ENCODE measurements at places on chromosomes 1 and 21.

GRCh38 chr1:246921481-246921880 lies 10.3 kb downstream of the AHCTF1 start:
- no peak for DNase-seq

- no peak for DNase-seq
Observed at GRCh38 chr1:181483285-181484195, at the start of gene CACNA1E. CACNA1E (plus strand) TSS chr1:181483517; CDS start chr1:181483745, 228 bp downstream.

DNA sequence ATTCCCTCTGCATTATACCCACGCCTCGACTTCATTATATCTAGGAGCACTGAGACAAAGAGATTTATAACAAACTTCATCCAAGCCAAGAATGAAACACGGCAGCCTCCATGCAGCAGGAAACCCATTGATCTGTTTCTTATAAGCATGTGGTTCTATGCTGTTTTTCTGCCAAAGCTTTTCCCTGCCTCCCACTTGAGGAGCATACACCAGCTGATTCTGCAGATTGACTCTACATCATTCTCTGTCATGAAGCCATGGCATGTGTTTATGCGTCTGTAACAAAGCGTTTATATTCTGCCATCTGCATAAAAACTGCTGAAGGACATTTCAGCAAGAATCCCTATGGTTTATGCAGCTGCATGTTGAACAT lies 102.0 kb downstream of the CYYR1 start:
- DNase-seq = no peak

GRCh38 chr1:8047686-8048445 lies 21.8 kb upstream of the ERRFI1 start:
- peak; percentile 94 for DNase-seq

GRCh38 chr1:46643368-46643775 lies 24.8 kb downstream of the ATPAF1 start:
- DNase-seq = peak; percentile 85

GRCh38 chr1:13950637-13951036 lies 250.6 kb downstream of the PRDM2 start:
- no peak for DNase-seq

GRCh38 chr1:183244466-183244865 lies 58.4 kb downstream of the LAMC2 start:
- peak; percentile 84 for DNase-seq

DNA sequence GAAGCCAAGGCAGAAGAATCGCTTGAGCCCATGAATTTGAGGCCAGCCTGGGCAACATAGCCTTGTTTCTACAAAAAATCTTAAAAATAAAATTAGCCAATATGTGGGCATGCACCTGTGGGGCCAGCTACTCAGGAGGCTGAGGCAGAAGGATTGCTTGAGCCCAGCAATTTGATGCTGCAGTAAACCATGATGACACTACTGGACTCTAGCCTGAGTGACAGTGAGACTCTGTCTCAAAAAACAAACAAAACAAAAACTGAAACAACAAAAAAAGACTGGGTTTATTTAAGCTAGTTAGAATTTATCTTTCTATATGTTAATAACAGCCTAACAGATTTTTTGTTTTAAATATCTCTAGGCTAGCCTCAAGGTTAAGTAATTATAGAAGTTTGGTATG lies 57.4 kb downstream of the SLC35A3 start:
- DNase-seq = no peak

- DNase-seq = no peak
Observed at GRCh38 chr1:202221911-202222909, 28.6 kb downstream of the LGR6 start.
